Adipocyte (in vitro differentiated cells): ENCODE measurements at places on chromosomes 11 and 22.

GRCh38 chr11:15107730-15108515, 6.8 kb upstream of the INSC start:
- peak; percentile 14 for DNase-seq

GRCh38 chr22:40567626-40568328, 68.7 kb downstream of the MRTFA start:
- no peak for DNase-seq

- DNase-seq = no peak
Measured at GRCh38 chr11:121029153-121029552, 5.3 kb downstream of the TBCEL start.

DNA sequence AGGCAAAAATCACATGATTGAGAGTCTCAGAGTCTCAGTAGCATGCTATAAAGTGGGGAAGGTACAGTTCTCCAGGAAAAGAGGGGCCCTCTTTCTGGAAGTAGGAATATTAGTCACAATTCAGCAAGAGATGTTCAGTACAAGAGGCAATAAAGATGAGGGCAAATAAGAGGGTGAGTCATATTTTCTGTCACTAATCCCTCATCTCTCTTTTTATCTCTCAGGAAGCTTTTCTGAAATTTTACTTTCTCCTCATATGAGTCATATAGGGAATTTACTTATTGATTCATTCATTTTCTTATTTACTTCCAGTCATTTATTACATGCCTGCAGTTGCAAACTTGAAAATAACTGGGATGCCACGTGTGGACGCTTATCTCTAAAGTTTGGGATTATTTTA, 3.4 kb upstream of the NXPE1 start:
- DNase-seq = peak; percentile 3

DNA sequence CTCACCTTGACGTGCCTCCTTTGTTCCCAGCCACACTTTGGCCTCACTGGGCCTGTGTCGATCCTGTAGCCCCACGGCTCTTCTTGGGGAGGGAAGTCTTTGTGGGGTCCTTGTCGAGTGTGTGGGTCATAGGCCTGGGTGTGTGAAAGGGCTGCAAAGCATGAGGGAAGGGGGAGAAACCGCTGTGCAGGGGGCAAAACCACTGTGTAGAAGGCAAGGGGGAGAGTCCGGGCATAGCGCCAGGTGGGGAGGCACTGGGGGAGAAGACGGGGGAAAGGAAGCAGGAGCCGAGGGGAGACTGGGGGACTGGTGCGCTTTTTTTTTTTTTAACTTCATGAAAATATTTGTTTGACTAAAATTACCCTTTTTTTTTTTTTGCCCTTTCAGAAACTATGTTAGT, 65.1 kb upstream of the RASD2 start:
- DNase-seq = no peak

GRCh38 chr11:66609721-66610617, 6.5 kb upstream of the RBM14 start:
- DNase-seq = no peak

DNA sequence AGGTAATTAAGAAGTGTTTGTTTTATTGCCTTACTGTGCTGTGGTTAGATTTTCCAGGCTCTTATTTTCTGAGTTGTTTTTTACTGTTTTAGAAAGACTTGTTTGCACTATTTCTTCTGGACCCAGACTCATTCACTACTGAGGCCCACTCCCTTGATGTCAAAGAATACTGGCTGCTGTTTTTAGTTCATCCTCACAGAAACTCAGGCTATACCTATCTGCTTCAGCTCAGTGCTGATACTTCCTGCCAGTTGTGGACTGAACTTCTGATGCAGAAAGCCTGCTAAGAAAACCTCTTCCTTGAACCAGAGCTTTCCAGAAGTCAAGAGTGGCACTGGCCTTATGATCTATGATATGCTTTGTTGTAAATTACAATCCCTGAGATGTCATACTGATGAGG, 15.9 kb upstream of the PIK3IP1 start:
- no peak for DNase-seq

- peak; percentile 93 for DNase-seq
Measured at GRCh38 chr11:118910309-118911112, 15.2 kb downstream of the BCL9L start.

DNA sequence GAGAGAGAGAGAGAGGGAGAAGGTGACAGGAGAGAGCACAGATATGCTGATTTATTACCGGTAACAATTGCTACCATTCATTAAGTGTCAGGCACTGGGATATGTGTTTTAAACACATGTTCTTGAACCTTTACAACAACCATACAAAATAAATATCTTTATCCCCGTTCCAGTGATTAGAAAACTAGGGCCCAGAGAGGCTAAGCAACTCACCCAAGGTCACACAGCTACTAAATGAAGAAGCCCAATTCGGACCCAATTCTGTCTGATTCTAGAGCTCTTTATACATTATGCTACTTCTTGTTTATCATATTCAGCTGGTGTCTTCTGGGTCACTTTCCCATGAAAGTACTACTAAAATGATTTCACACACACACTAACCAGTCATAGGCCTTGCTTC, 154.0 kb upstream of the RAG2 start:
- DNase-seq = no peak

- peak; percentile 45 for DNase-seq
Measured at GRCh38 chr22:42841444-42841843, 15.6 kb downstream of the ARFGAP3 start.

DNA sequence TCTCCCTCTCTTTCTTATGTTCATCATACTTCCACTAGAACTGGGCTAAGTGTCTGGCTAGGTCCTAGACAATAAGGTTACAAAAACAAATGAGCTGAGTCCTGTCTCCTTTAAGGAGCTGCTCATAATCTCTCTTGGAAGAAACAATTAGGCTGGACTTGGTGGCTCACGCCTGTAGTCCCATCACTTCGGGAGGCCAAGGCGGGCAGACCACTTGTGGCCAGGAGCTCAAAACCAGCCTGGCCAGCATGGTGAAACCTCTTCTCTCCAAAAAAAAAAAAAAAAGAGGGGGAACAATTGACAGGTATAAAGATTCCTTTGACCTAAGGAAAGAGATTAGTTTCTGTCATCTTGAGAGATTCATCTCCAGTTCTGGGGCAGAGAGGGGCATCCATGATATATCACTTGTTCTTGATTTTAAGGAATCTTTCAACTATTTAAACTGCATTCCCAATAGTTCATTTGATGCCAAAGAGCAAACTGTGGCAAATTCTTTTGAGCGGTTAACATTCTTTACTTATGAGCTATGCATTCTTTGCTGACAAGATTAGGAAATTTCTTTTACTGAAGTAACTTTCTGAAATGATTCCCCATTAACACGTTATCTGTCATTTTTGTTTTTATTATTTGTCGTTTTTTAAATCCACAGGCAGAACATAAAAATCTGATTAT, 125.5 kb downstream of the C11orf87 start:
- DNase-seq = peak; percentile 56

- peak; percentile 14 for DNase-seq
Measured at GRCh38 chr11:106733635-106734034, 284.6 kb downstream of the GUCY1A2 start.

DNA sequence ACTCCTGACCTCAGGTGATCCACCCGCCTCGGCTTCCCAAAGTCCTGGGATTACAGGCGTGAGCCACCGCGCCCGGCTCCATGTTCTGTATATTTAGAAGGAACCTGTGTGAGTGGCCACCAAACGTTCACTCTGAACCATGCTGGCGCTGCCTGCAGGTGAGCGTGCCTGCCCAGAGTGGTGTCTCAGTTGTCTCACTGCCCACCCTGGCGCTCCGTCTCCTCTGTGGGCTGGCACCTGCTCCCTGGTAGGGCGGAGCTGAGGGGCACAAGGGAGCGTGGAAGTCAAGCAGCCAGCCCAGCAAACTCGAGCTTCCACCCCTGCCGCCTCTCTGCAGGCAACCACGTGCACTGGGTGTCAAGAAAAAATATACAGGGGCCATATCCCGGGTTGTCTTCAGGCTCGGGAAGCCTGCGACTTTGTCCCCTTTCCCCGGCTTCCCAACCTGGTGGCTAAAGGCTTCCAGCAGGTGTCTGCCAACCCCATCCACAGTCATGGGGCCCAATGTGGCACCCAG, 16.7 kb downstream of the TXN2 start:
- DNase-seq = no peak

DNA sequence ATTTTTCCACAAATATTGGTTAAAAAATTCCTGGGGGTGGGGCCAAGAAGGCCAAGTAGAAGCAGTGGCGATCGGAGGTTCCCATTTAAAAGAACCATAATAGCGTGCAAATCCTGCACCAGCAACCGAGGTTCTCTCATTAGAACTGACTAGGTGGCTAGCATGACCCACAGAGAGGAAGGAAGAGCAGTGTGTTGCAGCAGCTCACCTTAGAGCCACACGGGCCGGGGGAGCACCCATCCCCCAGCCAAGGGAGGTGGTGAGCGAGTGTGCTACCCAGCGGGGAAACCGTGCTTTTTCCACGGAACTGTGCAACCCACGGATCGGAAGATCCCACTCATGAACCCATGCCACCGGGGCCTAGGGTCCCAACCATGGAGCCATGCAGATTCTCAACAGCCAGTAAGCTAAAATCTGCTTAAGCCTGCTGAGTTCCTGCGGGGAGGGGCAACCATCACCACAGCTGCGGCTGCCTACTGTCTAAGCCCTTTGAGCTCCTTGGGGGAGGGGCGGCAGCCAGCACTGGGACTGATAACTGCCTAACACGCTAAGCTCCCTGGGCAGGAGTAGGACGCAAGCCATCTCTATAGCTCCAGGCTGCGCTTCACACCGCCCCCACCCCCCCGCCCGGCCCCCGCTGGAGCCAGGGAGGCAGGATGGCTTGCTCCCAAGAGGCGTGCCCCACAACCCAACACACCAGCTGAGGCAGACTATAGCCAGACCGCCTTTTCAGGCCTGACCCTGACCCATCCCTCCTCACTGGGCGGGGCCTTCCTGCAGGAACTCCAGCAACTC, 21.0 kb upstream of the HTATIP2 start:
- DNase-seq = no peak
